D721Med (cell line): ENCODE measurements at places on chromosomes 16 and 17.

DNA sequence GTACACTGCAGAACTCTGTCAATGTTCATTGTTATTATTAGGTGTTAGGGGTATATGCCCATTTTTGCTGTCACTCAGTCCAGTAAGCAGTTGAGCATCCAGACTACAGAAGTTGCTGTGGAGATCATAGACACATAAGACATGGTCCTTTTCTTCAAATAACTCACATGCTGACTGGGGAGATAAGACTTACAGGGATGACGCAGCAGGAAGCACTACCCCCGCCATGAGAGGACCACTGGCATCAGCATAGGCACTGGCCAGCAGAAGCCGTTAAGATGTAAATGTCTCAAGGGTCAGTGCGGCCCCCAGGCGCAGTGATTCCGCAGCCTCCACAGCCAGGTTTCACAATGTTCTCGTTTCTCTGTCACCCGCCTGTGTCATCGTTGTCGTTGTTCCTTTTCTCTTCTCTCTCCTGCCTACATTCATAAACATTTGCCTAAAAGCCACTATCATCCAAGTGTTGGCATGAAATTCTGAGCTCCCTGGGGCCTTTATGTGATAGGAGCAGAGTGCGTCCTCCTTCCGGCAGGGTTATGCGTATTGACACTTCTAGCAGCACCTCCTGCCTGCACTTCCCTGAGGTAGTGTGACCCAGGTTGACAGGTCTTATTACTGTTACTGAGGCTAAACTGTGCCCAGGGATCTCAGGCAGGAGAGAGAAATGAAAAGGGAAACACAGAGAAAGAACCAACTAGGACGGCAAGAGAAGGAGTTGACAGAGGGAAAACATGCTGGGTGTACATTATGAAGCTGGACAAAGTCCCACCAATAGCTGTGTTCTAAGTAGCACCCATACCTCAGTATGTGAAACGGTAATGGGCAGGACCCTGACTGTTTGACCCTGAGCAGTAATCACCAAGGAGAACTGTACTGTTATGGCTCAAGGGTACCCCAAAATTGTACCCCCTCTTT is 17.9 kb downstream of the TANGO6 start:
- no peak for DNase-seq

GRCh38 chr16:54335230-54335629 is 48.6 kb upstream of the IRX3 start:
- DNase-seq, result no peak

DNA sequence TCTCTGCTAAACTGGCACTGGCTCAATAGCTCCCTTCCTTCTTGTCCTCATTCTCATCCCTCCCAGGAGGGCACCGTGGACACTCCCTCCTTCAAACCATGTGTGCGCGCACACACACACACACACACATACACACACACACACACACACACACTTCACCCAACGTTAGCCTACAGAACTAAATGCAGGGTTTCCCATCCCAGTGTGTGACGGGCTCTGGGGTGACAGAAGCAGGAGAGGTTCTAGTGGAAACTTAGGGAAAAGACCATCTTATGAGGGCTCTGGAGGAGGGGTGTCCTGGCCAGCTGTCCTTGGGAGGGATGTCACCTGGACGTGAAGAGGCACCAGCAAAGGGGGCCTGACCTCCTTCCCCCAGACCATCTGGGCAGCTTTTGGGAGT is 19.7 kb downstream of the OSBPL7 start:
- no peak for DNase-seq

DNA sequence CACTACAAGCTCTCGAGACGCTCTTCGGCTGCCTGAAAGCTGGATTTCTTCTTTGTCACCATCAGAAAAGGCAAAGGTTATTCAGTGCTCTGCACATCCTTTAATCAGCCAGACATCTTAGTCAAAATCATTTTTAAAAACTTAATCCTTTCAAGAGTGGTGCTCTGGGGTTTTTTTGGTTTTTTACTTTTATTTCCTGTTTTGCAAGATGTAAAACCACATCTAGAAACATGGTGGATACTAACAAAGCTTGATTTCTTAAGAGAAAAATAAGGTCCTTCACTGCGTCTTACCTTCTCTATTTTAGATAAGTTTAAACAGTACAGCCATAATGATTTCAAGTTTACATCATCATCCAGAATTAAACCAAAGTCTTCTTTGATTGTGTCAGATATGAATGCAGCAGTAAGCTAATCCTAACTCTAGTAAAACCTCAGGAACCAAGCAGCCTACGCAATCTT is 6.3 kb downstream of the ANKRD11 start:
- no peak for DNase-seq

GRCh38 chr16:20873331-20873730 is 26.8 kb downstream of the DCUN1D3 start:
- no peak for DNase-seq

DNA sequence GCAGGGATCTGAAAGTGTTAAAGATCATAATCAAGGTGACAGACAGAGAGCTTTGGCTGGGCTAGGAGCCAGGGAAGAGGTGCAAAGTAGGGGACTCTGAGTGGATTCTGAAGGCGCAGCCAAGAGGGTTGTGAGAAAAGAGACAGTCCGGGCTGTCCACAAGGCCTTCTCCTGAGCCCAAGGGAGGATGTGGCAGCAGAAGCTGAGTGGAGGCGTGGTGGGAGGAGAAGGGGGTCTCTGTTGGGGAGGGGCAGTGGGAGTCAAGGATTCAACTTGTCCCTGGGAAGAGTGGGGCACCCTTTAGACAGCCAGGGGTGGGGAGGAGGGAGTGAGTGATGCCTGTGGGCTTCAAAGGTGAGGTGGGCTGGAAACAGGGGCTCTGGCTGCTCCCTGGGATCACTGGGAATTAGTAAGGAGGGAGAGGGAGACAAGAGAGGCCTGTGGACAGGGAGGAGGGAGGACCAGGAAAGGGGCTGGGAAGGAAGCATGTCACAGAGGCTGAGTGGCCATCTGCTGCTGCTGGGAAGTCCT is 10.6 kb downstream of the CES1 start:
- DNase-seq, result no peak

- DNase-seq, result no peak
These were observed 594.0 kb downstream of the WWOX start for GRCh38 chr16:78693496-78693895.

DNA sequence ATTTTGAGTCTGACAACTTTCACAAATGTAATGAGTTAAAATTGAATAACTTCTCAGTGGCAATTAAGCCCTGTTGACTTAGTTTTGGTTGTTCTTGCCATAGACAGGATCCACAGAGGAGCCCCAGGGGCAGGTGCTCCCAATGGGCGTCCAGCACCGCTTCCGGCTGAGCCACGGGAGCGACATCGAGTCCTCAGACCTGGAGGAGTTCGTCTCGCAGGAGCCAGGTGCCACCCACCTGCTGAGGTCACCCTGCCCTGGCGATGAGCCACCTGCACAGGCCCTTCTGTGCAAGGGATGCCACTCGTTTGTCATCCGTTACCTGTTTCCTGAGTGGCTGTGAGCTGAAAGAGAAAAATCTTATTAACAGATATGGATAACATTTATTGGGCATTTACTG is 10.7 kb downstream of the CCDC40 start:
- DNase-seq, result no peak

DNA sequence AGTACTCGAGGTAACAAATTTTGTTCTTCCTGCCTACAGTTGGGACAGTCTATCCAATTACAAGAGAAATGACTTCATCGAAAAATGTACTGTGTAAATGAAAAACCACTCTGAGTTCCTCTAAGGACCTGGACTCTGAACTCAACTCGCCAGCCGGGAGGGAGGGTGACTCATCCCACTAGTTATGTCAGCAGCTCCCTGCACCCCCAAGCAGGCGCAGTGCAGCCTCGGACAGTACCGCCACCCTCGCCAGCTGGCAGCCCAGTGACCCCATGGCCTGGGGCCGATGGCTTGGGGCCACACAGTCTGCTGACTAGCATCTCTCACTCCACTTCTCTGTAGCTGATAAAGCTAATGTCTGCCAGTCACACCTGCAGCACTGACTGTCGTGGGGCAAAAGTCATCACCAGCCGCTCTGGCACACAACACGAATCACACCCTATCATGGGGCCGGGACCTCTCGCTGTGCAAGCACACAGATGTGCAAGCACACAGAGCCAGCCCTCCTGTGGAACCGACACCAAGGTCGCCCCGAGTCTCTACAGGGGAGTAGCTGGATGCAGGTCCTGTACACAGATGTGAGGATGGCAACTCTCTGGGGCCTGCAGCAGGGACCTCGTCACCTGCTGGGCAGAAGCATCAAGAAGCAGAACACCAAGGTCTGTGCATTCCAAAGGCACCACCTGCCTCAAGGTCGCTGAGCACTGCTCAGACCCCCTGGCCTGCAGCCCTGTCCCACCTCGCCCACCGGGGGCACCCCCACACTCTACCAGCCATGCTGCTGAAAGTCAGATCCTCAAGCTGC is 5.7 kb downstream of the CSNK1D start:
- no peak for DNase-seq

DNA sequence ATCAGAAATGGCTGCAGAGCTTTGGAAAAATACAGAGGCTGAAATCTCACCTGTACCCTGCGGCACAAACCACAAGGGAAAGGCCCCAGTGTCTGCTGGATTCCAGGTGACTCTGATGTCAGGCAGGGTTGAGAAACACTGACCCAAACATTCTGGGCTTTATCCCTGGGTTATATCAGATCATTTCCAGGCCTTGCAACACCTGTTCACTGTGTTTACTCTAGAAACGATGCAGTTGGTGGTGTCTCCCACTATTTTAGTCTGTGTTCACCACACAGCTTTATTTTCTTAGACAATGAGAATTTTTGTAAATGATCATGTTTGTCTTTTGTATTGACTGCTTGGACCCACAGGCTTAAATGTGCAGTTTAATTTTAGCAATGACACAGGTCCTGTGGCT is 151.5 kb upstream of the SDK2 start:
- DNase-seq, result no peak

DNA sequence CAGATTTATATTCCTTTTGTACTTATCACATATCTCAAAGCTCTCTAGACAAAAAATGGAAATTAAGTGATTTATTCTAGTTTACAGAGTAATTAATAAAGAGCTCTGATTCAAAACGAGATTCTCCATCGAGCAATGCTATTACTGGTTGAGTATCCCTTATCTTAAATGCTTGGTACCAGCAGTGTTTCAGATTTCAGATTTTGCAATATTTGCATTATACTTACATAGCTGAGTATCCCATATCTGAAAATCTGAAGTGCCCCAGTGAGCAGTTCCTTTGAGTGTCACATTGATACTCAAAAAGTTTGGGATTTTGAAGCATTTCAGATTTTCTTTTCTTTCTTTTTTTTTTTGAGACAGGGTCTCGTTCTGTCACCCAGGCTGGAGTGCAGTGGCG is 57.4 kb upstream of the STAC2 start:
- DNase-seq, result no peak

DNA sequence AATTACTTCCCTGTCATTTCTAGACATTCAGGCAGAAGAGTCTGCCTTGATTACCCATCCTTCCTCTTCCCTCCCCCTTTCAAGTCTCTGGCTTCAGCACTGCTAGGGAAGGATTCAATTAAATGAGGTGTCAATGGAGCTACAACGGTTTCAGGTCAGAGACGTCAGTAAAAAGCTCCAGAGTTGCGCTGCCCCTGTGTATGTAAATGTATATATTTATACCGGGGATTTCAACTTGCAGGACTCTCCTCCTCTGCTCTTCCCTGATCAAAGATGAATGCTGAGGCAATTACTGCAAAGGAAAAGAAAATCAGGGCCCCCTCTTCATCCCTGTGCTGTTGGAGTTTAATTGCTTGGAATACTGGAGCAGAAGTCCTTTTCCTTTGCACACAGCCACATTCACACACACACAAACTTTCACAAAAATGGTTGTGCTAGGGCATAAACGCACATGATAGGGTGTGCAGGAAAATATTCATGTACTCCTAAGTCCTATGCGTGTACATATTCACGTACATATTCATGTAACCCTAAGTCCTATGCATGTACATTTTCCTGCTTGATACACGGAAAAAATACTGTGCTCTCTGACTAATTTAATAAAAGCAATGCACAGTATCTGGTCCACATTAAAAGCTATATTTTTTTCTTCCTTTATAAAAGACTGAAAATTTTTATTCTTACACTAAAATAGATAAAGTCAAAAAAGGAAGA is 129.7 kb upstream of the PMFBP1 start:
- DNase-seq, result no peak

DNA sequence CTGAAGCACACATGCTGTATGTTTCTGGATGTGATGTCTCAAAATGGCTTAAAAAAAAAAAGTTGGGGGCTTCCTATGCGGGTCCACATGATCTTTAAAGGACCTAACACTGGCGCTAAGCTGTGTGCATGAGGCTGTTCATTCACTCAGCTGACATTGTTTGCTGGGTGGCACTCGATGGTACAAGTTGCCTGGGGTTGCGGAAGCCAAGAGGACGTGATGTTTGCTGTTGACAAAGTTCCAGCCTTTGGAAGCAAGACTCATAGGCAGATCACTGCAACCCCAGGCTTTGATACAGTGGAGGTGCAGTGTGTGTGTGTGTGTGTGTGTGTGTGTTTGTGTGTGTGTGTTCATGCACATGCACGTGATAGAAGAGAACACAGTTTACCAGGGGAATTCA is 29.5 kb upstream of the DNAI2 start:
- no peak for DNase-seq

- no peak for DNase-seq
These were observed 103.0 kb downstream of the SNX29 start for GRCh38 chr16:12079412-12079965.

- no peak for DNase-seq
These were observed 52.6 kb downstream of the PRKCA start for GRCh38 chr17:66354981-66355380.
